A549 treated with Hydrocortisone at 1 μM for 4 hours (cell line): ENCODE measurements at places on chromosomes 12 and 14. TPM values are rescaled to one million over a fixed set of nuclear protein-coding genes. Genes with fewer than 3 reads are reported as not detected.

C12orf50 gene
- total RNA-seq, result 0.07 to 0.10 TPM in 2 of 5 replicates, not detected in the others

SLC17A8 gene
- 0.12 TPM in 1 of 5 replicates, not detected in the others for total RNA-seq

GATC gene
- total RNA-seq, result 24.7 to 26.9 TPM (median 25.2 TPM) in 5 replicates

KRT74 gene
- not detected in 5 replicates for total RNA-seq

ALX1 gene
- total RNA-seq, result 4.0 to 5.0 TPM (median 4.4 TPM) in 5 replicates

PGAM5 gene
- total RNA-seq, result 45.5 to 55.1 TPM (median 53.3 TPM) in 5 replicates

RFX4 gene
- 0.03 TPM in 1 of 5 replicates, not detected in the others for total RNA-seq

ALG10B gene
- total RNA-seq, result 3.7 to 5.9 TPM (median 5.1 TPM) in 5 replicates

CCDC59 gene
- 48.9 to 64.3 TPM (median 51.6 TPM) in 5 replicates for total RNA-seq

DYRK2 gene
- 8.3 to 12.1 TPM (median 11.4 TPM) in 5 replicates for total RNA-seq

FLRT2 gene
- 2.5 to 3.2 TPM (median 2.9 TPM) in 5 replicates for total RNA-seq

NFE2 gene
- total RNA-seq, result 0.10 TPM in 1 of 5 replicates, not detected in the others

TPH2 gene
- total RNA-seq, result 0.10 TPM in 1 of 5 replicates, not detected in the others

OSGEP gene
- total RNA-seq, result 24.7 to 28.8 TPM (median 25.7 TPM) in 5 replicates

OASL gene
- 1.8 to 3.2 TPM (median 2.5 TPM) in 5 replicates for total RNA-seq

PLD4 gene
- total RNA-seq, result 0.05 to 0.13 TPM (median 0.05 TPM) in 4 of 5 replicates, not detected in the other

XPOT gene
- total RNA-seq, result 40.4 to 48.9 TPM (median 48.5 TPM) in 5 replicates

CCDC60 gene
- total RNA-seq, result not detected in 5 replicates

TMEM117 gene
- total RNA-seq, result 1.2 to 2.2 TPM (median 1.7 TPM) in 5 replicates

IRF2BPL gene
- 12.4 to 18.4 TPM (median 16.5 TPM) in 5 replicates for total RNA-seq

NYNRIN gene
- total RNA-seq, result 0.22 to 0.50 TPM (median 0.36 TPM) in 5 replicates

COX6A1 gene
- 610 to 874 TPM (median 842 TPM) in 5 replicates for total RNA-seq

SIX6 gene
- total RNA-seq, result not detected in 5 replicates

DPY19L2 gene
- total RNA-seq, result 1.5 to 2.8 TPM (median 1.9 TPM) in 5 replicates

GPRC5D gene
- total RNA-seq, result not detected in 5 replicates

P2RX2 gene
- not detected in 5 replicates for total RNA-seq

GPR84 gene
- 0.08 to 0.11 TPM in 2 of 5 replicates, not detected in the others for total RNA-seq

KDM5A gene
- total RNA-seq, result 17.7 to 22.2 TPM (median 20.5 TPM) in 5 replicates

TAS2R8 gene
- not detected in 5 replicates for total RNA-seq

KRT86 gene
- total RNA-seq, result 27.6 to 49.8 TPM (median 46.4 TPM) in 5 replicates

TRPV4 gene
- total RNA-seq, result 0.06 to 0.16 TPM (median 0.13 TPM) in 5 replicates

AQP6 gene
- 0.13 TPM in 1 of 5 replicates, not detected in the others for total RNA-seq

SIX4 gene
- 1.1 to 3.1 TPM (median 2.8 TPM) in 5 replicates for total RNA-seq

GSC gene
- total RNA-seq, result 0.28 to 0.31 TPM (median 0.30 TPM) in 5 replicates
